Transverse colon (tissue), 4 donors: ENCODE measurements at places on chromosomes 3 and 15. TPM values are rescaled to one million over a fixed set of nuclear protein-coding genes. Genes with fewer than 3 reads are reported as not detected.

The UBAP1L gene
- total RNA-seq = 5.2 TPM

The AADAC gene
- total RNA-seq = 0.95 TPM

The IL17RD gene
- 1.9 TPM for total RNA-seq

The SENP7 gene
- 26.2 TPM for total RNA-seq

The LRRC2 gene
- 1.00 TPM for total RNA-seq

The ALDH1L1 gene
- 32.2 TPM for total RNA-seq
